ENCODE measurements at places on chromosomes 3 and 15.

GRCh38 chr3:98185180-98185579, 18.7 kb downstream of the OR5H15 start:
- no peak for DNase-seq

DNA sequence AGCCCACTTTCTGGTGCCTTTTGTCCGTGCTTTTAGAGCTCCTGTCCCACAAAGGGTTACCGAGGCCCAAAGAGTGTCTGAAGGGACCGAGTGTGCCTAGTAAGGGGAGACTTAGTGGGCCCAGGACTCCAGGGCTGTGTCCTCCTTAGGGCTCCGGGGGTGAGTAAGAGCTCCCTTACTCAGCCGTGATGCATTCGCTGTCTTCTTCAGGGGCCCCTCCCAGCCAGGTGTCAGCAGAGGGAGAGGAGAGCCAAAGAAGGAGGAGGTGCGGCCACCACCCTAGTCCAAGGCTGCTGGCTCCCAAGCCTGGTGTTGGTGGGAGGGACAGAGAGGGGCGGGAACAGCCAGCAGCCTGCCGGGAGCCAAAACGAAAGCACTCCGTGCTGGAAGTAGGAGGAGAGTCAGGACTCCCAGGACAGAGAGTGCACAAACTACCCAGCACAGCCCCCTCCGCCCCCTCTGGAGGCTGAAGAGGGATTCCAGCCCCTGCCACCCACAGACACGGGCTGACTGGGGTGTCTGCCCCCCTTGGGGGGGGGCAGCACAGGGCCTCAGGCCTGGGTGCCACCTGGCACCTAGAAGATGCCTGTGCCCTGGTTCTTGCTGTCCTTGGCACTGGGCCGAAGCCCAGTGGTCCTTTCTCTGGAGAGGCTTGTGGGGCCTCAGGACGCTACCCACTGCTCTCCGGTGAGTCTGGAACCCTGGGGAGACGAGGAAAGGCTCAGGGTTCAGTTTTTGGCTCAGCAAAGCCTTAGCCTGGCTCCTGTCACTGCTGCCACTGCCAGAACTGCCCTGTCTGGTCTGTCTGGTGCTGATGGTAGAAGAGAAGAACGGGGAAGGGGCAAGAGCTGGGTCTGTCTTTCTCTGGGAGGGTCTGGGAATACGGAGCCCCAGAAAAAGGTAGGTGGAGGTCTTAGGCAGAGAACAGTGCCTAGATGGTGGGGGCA, at the start of gene IL17RC:
TSS of gene IL17RC (plus strand) at position 365 of the 947 bp plus-strand sequence. CDS start at position 583, 218 bp downstream.
- no peak for DNase-seq

DNA sequence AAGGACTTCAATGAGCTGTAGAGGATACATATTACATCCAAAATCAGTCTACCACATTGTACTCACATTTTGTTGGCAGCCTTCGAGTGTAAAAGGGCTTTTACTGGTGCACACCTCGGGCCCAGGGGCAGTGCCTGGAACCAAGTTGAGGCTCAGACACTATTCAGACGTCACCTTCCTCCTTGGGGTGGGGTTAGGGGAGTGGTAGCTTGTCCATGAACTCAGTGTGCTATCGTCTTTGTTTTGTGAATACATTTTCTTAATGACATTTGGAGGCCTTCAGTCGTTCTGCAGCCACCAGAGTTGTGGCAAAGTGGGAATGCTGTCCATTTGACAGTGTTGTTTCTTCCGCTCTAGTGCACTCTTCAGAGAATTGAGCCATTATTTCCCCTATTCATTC, 114.2 kb downstream of the PGPEP1L start:
- DNase-seq, result no peak

- no peak for DNase-seq
Measured at GRCh38 chr15:83721981-83722380, 68.1 kb downstream of the ADAMTSL3 start.

All from stimulated activated CD8-positive, alpha-beta memory T cell treated with anti-CD3 and anti-CD28 coated beads, Interleukin-7, amount 100 ng/mL, for 48 hours (primary cell).